ENCODE measurements at places on chromosomes 1 and 21.
A peak's percentile ranks its signal among the peaks of the same experiment; 100 is the strongest.

DNA sequence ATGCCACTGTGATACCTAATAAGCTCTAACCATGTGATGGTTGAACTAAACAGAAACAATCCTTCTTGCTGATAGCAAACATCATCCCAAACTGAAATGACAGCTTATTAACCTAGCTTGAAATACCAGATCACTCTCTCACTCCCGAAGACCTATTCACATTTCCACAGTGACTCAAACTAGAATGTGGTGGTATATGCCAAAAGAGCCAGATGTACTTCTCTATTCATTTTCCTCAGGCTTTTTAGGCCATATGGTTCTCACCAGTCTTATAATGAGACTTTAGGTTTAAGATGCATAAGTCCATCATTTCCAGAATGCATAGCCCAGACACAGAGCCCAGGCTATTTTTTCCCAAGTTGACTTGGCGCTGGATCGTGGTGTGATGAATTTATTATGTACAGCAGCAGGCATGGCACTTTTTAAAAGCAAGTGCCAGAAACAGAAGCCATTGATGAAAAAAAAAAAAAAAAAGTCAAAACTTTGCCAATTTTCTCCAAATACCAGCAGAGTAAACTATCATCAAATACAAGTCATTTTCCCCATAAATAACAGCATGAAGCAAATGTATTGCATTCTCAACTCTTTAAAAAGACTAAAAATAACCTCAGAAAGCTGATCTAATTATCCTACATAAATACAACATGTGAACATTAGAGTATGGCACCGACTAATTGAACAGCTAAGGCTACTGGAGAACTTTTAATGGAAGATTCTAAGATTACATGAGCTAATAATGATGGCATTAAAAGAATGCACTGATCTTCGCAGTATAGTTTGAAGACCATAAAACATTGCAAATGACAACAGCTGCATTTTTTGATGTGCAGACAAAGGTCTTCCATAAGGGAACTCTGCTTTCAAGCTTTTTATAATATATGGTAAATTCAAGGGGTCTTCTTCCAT lies 365.4 kb downstream of the LRRIQ3 start:
- peak; percentile 37 for DNase-seq

- DNase-seq: no peak
These were observed 56.5 kb downstream of the SDC3 start for GRCh38 chr1:30852026-30852425.

DNA sequence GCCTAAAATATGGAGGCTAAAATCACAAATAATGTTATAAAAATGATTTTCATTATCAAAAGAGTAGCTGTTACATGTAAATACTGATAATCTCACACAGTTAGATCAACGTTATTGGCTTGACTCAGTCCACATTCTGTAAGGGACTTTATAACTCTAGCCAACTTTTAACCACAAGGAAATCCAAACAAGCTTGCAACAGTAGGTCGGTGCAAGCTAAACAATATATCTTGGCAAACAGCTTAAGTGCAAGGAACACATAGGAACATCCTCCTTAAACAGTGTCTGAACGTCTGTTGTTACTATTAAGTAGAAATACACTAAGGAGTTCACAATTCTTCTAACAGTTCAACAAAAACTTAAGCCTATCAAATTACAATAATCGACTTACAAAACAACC lies 126.7 kb downstream of the EIF4G3 start:
- peak; percentile 5 for DNase-seq

DNA sequence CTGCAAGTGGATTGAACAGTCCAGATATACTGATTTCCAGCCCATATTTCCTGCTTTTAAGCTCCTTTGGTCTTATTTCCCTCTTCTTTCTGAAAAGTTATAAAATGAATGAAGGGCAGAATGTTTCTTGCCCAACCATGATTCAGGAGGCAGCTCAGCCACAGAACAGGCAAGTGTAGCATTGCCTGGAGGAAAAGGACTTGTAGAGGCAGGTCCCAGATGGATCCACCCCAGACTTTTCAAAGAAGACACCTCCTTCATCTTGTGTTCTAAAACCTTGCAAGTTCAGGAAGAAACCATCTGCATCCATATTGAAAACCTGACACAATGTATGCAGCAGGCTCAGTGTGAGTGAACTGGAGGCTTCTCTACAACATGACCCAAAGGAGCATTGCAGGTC lies at the start of gene CLCA2:
Gene CLCA2 (plus strand): TSS at position 299 of the 400 bp plus-strand sequence. CDS start 77 bp downstream, at position 376.
- no peak for DNase-seq

DNA sequence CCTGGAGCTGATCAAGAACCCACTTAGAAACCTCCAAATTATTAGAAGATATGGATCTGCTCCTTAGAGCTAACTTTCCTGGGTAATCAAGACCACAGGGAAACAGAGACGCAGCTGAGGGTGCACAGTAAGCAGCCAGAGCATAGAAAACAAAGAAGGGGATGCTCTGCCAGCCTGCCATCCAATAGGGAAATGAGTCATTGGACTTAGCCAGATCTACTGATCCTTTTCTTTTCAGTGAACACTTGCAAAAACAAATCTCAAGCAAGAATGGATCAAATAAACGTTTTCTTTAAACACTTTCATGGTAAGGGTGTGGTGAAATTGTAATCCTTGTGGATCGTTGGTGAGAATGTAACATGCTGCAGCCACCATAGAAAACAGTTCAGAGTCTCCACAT lies 474.0 kb downstream of the LTN1 start:
- no peak for DNase-seq

Measured in AG08395 (cell line).